ENCODE measurements at places on chromosomes 2 and 18.
A peak's percentile ranks its signal among the peaks of the same experiment; 100 is the strongest.

GRCh38 chr2:43127941-43128558, 98.4 kb downstream of the ZFP36L2 start:
- DNase-seq = no peak

DNA sequence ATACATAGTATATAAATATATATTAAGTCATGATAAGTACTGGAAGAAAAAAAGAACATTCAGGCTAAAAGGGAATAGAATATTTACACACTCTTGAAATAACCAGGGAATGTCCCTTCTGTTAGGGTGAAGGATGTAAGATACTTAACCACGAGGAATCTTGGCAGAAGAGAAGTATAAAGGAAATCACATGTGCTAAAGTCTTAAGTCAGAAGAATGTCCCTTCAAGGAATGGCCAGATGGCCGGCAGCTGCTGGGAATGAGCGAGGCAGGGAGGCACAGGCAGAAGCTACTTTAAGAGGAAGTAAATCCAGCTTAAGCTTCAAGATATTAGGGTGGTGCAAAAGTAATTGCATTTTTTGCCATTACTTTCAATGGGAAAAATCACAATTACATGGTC, 5.5 kb downstream of the CCDC102B start:
- no peak for DNase-seq

DNA sequence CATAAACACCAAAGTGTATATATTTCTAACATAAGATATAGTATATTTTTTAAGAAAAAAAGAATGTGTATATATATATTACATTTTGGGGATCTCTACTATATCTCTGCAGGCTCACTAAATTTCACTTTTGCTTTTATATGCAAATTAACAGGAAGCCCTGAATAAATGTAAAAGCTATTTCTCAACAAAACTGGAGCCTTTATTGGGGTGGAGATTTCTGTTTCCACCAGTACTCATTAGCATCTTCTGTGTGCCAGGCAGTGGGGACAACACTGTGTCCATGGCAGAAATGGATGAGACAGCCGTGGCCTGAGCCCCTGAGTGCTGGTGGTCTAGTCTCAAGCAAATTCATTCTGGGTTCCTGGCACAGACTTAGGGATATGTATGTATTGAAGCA, 41.3 kb downstream of the C18orf63 start:
- no peak for DNase-seq

DNA sequence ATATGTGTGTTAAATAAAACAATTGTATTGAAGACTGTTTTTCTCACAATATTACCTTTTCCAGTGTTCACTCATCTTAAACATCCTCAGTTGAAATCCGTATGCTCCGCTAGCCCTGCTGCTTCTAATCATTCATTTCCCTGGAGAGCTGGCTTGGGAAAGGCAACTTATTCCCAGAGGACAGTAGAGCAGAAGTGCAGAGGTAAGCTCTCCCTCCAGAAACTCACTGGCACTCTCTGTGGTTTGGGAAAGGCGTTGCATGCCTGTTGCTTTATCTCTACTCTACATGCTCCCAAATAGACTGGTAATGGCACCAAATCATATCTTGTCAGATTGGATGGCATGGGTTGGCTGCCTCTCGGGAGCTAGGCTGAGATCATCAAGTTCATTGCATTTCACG, 117.1 kb upstream of the BOD1L2 start:
- no peak for DNase-seq

GRCh38 chr2:102277202-102277700, 34.1 kb upstream of the IL1RL1 start:
- DNase-seq = no peak

DNA sequence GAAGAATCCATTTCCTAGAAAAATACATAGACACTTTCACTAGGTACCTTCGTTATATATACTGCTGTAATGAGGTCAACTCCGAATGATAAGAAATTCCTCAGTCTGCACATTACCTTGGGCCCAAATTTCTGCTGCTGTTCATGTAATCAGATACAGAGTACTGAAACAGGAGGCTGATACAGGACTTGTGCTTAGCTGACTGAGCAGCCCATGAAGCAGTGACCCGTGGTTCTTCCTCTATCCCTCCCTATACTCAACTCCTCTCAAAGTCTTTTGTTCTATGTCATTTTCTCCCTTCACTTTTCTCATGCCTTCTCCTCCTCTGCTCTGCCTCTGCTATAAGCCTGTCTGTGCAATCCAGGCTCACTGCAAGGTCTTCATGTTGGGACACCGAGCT, 57.5 kb upstream of the ST8SIA5 start:
- DNase-seq = no peak

DNA sequence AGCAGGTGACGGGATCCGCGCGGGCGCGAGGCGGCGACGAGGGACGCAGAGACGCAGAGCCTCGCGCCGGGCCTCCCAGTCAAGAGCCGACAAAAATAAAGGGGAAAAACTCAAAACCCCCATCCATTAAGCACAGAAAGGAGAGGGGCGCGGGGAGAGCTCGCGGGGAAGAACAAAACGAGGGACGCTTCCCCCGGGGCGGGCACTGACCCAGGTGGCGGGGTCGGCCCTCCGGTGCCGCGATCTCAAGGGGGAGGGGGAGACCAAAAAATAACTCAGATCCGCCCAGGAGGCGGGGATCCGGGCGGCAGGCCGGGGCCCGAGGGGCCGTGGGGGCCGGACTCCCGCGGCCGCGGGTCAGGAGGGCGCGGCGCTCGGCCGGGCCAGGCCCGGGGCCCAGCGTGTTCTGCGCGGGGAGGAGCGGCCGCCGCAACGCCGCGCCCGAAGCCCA, 597 bp downstream of the RNF103 start:
- DNase-seq = no peak

DNA sequence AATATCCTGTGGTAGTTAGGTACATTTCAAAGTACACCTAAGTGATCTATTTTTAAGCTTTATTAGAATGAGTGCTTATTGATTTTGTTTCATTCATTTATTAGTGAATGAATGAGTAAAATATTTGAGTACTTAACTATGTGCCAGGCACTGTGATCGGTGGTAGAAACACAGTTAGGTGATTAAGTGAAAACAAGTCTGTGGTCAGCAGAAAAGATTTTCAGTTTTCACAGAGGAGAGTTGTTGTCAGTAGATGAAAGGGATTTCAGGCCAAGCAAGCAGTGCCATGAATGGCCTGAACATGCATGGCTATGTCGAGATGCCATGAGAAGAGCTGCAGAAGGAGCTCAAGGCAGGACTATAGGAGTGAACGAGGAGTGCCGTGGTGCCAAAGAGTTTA, 85.9 kb downstream of the SPTBN1 start:
- DNase-seq = no peak

DNA sequence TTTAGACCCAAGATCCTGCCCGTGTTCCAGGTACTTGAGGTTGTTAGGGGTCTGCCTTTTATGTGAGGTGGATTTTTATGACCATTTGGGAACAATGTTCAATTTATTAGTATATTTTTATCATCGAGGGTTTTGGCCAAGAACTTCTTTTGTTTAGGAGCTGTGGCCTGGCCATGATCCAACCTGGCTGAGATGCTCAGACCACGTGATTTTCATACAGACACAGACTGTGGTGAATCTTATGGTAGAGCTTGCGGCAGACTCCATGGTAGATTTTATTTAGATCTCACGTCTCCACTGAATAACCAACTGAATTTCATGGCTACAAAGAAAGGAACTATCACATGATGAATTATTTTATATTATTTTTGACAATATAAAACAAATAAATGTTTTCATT, 405.5 kb upstream of the VWC2L start:
- DNase-seq = no peak

- no peak for DNase-seq
Measured at GRCh38 chr2:144475044-144475443, 44.9 kb downstream of the ZEB2 start.

- DNase-seq = peak; percentile 34
Measured at GRCh38 chr18:62102221-62102620, 84.6 kb downstream of the PIGN start.

DNA sequence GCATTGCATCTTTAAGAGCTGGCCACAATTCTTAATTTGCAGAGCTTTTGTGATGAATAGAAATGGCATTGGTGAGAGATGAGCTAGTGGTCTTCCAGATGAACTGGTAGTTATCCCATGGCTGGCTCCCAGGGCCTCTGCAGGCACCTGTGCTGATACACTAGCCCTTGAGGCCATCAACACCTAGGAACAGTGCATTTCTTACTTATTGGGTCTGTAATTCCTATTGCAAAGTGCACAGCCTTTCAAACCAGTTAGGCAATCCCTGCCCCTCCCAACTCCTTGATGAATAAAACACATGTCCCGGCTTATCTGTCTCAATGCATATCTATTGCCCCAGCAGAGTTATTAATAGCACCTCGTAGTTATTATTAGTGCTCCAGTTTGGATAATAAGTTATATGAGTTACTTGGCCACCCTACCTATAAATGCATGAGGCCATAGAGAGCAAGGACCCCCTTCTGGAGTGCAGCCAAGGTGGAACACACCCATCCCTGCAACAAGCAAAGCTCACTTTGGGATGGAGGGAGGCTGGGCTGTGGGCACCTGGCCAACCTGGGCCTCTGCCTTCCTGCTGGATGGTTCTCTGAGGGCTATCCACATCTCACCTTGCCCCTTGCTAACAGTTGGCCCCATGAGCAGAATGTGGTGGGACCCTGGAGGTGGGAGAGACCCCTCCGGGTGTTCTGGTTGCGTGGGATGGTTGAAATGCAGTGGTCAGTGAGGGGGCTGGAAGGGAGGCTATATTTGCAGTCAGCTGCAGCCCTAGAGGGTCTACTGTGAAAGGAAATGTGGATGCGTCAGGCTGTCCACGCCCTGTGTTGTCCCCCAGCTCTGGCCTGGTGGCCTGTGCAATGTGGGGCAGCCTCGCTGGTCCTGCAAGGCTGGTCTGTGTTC, 455.9 kb upstream of the HS6ST1 start:
- DNase-seq = no peak

DNA sequence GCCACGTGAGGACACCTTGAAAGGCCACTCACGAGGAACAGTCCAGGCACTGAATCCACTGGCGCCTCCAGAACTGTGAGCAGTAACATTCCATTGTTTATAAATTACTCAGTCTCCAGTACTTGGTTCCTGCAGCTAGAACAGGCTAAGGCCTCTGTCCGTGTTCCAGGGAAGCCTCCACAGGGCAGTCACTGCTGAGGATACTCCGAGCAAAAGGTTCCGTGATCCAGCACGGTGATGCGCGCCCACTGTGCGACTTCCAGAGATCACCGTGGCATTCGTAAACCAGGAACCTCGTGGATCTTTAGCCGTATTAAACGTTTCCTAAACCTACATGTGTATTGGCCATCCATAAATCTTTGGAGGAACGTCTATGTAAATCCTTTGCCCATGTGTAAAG, 51.5 kb upstream of the SALL3 start:
- no peak for DNase-seq

DNA sequence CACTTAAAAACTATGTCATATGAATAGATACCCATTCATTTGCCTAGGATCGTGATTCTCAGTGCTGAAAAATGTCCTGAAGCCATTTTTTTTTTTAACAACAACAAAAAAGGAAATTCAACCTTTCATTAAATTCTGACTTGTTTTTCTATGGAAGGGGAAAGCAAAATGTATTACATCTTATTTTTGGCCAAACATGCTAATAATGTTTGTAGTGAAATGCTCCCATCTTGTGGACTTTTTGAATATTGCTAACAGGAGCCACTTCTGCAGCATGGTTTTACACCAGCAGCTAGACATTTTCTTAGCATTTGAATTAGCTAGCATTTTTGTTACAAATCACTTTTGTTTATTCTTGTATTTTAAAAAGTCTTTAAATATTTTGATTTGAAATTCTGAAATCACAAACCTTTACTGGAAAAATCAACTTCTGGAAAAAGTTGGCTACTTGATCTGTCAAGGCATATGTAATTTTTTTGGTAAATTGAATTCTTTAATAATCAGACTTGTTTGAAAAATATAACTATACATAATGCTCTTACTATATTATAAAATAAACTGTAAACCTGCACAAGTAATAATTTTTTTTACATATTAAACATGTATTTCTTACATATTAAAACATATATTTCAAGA, 75.8 kb downstream of the KIDINS220 start:
- no peak for DNase-seq

DNA sequence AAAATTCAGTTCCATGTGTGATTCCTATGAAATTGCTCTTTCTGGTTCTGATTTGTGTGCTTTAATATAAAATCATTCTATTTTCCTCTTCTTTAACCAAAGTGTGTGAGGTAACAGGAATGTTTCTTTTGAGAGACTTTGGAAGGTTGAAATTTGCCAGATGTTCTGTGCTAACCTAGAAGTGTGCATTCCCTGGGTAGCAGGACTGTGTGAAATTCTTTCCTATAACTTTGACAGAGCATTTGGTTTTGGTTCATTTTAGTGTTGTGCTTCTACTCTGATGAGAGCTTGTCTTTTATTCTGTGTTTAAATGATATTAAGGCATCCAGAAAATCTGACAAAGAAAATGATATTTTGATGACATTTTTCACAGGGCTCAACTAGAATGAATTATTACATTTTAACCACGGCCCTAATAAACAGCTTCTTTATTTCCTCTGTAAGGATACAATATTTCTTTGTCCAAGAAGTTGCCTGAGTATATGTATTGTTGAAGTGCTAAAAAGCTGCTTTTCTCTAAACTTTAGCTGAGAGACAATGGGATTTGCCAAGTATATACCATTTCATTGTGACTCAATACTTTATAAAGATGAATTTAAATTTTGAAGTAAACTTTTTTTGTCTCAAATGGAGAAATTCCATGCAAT, 34.7 kb upstream of the DLX1 start:
- no peak for DNase-seq

DNA sequence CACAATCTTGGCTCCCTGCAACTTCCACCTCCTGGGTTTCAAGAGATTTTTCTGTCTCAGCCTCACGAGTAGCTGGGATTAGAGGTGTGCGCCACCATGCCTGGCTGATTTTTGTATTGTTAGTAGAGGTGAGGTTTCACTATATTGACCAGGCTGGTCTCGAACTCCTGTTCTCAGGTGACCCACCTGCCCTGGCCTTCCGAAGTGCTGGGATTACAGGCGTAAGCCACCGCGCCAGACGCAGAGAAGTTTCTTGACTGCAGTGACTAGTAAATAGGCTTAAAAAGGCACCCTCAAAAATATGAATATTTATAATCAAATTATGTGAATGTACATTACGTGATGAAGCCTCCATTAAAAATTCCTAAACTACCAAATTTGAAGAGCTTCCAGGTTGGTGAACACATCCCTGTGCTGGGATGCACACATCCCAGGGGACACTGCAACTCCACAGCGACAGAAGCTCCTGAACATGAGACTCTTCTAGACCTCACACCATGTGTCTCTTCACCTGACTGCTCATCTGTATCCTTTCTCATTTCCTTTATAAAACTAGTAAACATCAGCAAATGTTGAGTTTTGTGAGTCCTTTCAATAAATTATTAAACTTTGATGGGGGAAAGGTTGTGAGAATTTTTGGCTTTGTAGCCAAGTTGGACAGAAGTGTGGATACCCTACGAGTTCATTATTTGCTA, 203.3 kb upstream of the SPOPL start:
- DNase-seq = no peak

Data from GM06990 (cell line).